Tibial nerve (tissue), 4 donors: ENCODE measurements at places on chromosomes 13 and 19. TPM values are rescaled to one million over a fixed set of nuclear protein-coding genes. Genes with fewer than 3 reads are reported as not detected.

Gene ZNF154
- 0.21 TPM for total RNA-seq

Gene REEP6
- total RNA-seq = 1.2 TPM

Gene AKT2
- 120 TPM for total RNA-seq

DNA sequence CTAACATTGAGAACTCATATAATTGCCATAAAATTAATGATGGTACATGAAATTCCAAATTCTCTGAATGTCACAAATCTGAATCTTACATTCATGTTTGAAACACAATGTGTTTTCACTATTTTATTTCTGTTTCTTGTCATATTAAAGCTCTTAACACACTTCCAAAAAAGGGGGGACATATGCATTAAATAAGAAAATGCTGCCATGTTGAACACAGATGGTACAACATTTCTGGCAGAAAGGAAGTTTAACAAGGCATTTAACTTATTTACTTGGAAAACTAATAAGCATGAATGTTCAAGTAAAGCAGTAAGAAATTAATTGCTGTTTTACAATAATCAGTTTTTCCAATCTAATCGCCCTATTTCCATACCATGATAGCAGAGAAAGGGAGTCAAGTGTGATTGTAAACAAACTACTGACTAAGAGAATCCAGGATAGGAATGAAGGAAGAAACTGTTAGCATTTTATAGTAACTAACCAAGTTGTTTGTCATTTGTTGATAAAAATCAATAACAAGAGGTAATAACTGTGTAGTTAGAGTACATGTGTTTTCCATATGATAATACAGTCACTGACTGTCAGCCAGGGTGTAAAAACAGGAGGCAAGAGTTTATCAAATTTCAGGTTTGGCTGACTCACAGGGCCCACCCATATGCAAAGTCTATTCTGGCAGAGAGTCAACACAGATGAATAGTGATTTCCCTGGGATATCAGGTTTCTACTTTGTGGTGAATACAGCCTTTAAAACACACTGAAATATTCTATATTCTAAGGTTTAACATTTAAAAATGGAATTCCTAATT is 5.7 kb upstream of the FOXO1 start:
- no peak for DNase-seq

Gene CDC42EP5
- 38.9 TPM for total RNA-seq

Gene PSG2
- not detected for total RNA-seq

DNA sequence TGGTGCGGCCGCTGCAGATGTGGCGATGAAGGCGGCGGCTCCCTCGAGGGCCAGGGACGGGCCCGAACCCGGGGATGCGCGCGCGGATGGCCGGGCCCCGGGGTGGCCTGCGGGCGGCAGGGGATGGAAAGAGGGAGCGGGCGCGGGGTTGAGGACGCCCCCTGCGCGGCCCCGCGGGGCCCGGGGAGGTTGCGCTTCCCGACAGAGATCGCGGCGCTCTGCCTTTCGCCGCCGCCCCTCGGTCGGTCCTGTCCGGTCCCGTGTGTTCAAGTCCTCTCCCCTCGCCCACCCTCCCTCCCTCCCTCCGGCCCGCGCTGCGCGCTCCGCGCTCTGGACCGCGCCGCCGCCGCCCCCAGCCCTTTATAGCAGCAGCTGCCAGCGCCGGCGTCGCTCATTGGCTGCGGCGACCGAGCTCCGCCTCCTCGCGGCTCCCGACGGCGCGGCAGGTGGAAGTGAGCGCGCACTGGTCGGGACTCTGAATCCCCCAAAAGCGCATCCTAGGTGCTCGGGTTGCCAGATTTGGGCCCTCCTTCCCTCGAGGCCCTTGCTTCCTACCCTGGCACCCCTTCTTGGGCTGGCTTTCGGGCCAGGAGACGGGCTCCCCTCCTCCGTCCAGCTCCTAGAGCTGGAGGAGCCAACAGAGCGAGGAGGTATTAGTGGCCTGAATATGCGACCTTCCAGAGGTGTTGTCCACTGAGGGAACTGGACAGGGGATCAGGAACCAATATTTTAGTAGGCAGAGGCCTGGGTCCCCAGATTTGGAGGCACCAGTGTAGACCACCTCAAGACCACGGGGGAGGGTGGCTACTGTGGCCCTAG is at the start of gene ELAVL3:
Gene ELAVL3, minus strand, starts transcription at position 332 of the 819 bp plus-strand sequence. CDS start 438 bp downstream, outside the sequence.
- no peak for DNase-seq

DNA sequence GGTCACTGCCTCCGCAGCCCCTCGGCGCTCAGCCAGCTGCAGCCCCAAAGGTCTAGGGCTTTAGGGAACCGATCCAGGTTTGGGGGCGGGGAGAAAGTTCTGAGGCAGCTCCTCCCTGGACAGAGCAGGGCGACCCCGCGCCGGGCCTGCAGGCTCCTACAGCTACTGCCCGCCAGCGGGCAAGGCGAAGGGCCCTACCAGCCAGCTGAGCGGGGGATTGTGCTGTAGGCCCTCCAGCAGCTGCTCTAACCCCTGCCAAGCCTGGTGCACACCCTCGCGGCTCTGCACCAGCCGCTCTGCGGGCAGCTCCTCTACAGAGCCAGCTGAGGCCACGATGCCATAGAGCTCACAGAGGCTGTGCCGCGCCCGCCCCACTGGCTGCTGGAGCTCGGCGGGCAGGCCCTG is 14.0 kb downstream of the PLIN4 start:
- no peak for DNase-seq

GRCh38 chr13:39129213-39129612 is 91.0 kb downstream of the NHLRC3 start:
- no peak for DNase-seq

DNA sequence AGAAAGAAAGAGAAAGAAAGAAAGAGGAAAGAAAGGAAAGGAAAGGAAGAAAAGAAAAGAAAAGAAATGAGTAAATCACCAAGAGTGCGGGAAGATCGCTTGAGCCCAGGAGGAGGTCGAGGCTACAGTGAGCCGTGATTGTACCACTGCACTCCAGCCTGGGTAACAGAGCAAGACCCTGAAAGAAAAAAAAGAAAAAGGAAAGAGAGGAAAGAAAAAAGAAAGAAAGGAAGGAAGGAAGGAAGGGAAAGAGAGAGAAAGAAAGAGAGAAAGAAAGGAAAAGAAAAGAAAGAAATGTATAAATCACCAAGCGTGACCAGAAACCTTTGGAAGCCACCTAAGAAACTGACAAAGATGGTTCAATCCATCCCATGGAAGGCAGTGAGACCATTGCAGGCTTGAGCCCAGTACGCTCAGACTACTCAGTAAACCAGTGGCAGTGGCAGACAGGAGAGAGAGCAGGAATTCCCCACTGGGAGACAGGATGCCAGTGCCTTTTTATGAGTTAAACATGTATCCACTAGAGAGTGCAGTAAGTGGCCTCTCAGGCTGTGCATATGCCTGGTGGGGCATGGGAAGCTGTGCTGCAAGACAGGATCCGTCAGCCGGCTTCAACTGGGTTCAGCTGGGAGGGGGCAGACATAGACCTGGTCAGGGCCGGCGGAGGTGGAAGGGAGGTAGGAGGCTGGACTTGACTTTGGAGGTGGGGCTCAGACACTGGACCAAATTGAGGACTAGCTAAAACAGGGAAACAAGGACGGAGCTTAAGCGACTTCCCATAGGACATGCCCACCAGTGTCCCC is 4.8 kb downstream of the GPR42 start:
- DNase-seq = no peak

- peak; percentile 87 for DNase-seq
Measured at GRCh38 chr19:4057931-4058692, 8.6 kb downstream of the ZBTB7A start.

DNA sequence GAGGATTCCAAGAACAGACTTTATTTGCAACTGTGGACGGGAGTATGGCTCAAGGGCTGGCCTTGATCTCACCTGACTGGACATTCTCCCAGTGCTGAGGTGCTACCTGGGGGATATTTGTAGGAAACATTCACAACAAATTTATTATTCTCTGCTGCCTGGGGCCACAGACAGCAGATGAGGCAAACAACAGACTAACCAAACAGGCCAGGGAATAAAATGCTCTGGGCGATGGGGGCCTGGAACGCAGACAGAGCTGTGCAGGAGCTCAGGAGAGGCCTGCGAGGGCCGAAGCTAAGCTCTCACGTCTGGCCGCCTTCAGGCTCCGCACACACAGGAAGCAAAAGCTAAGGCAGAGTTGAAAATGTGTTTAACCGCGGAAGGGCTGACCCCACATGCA is 7.8 kb downstream of the PLPP2 start:
- no peak for DNase-seq

DNA sequence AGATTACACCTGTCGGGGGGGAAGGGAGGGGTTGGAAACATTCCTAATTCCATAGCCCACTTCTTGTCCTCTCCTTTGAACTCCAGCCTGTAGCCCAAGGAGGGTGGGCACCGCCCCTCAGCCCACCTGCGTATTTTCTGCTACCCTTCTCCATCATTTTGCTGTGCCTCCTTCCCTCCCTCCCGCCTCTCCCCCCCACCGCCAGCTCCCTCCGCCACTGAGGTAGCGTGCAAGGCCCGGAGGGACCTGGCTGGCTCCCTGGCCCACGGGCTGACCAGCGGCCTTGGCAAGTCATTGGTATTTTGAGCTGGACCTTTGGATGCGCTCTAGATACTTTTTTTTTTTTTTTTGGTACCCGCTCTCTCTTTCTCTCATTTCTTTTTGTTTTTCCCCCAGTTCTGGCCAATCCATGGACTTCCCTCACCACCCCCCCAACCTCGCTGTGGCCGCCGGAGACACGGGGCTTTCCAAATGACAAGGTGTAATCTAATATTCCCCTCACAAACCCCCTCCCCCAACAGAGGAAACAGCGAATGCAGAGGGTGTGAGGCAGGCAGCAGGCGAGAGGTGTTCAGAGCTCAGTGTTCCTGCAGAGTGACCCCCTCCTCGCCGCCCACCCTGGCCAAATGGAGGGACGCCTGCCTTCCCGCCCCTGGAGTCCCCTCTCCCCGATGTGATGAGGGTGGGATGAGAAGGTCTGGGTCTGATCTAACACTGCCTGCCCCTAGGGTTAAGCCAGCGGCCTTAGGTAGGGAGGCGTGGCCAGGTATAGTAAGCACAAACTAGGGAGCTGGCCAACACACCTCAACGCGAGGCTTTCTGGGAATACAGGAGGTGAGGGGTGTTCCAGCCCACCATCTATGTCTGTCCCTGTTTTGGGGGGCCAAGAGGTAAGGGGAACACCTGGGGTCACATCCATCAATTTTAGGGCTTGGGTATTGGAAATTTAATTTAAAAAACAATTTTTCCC is 89.2 kb downstream of the PTPRS start:
- DNase-seq = no peak

DNA sequence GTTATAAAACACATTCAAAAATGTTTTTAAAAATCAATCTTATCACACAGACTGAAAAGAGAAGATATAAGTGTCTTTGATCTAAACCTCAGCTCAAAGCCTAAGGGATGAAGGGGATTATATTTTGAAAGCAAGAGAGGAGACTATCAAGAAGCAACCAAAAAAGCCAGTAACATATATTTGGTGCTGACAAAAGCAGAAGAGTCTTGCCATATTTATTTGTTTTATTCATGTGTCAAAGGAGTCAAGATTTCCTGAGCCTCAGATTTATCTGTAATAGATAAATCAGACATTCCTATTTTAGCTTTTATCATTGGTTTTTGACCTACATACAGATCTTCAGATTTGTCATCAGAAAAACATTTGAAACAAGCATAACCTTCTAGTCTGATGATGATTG is 798.6 kb upstream of the PCDH9 start:
- no peak for DNase-seq

DNA sequence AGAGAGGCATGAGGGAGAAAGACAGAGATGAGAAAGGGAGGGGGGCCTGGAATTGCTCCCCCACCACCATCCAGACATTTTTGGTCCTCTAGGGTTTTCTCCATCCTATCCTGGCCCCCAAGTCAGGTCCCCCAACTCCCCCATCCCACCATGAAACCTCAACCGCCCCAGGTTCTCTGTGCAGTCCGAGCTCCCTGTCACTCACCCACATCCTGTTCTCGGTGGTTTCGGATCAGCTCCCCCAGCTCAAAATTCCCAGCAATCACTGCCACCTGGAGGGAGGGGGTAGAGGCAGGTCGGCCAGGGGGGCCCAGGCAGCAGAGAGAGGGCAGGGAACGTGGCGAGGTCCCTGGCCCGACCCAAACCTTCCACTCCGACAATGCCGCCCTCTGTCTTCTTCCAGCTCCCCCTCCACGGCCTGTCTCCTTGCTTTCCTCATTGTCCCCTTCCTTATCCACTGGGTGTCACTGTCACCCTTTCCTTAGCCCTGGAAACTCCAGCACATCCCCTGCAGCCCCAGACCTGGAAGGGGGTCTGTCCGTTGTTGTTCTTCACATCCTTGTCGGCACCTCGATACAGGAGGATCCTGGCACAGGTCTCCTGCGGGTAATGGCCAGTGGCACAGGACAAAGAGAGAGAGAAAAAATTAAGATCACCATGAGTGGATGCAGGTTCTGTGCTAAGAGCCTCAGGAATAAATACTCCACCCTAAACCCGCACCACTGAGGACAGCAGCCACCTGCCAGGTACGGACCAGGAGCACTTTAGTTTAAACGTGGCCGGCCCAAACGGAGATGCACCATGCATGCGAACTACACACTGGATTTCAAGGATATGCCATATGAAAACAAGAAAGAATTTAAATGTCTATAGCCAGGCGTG is 15.4 kb downstream of the SHANK1 start:
- DNase-seq = no peak

Gene CABP5
- not detected for total RNA-seq

DNA sequence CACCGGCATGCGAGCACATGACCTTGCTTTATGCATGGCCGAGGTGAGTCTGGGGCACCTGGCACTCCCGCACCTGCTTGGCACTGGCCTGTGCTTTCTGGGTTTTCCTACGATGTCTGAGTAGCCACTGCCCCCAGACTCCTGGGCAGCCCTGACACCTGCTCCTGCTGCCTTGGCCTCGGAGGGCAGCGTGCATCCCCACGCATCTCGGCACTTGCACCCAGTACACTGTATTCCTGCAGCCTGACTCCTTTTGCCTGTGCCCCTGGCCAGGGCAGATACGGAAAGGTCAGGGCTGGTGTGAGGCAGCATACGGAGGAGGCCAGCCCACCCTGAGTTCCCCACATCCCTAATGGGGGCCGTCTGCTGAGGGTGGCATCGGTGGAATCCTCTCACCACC is 340.6 kb downstream of the TEX29 start:
- DNase-seq = no peak

Gene PHF11
- 42.0 TPM for total RNA-seq

Gene ZNF426
- 13.2 TPM for total RNA-seq

Gene ZNF547
- 1.8 TPM for total RNA-seq

DNA sequence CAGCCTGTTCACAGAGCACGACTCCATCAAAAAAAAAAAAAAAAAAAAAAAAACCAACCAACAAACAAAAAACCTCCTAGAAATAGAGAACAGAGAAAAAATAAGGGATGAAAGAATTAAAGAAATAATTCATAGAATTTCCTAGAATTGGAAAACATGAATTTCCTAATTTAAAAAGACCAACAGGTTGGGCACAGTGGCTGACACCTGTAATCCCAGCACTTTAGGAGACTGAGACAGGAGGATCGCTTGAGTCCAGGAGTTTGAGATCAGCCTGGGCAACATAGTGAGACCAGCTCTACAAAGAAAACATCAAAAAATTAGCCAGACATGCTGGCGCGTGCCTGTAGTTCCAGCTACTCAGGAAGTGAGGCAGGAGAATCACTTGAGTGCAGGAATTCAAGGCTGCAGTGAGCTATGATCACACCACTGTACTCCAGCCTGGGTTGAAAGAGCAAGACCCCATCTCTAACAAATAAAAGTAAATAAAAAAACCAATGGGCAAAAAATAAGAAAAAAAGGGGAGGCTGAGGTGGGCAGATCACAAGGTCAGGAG is 6.5 kb downstream of the SPART start:
- DNase-seq = no peak

GRCh38 chr19:38389101-38389925 is 816 bp downstream of the SPRED3 start:
- no peak for DNase-seq
